Neural progenitor cell (in vitro differentiated cells): ENCODE measurements at places on chromosomes 7 and 10. TPM values are rescaled to one million over a fixed set of nuclear protein-coding genes. Genes with fewer than 3 reads are reported as not detected.
A peak's percentile ranks its signal among the peaks of the same experiment; 100 is the strongest.

- DNase-seq, result no peak
Measured at GRCh38 chr7:140655511-140656408, 15.1 kb upstream of the DENND2A start.

The LRRC4 gene
- 19.8 and 26.9 TPM in 2 replicates for total RNA-seq

- DNase-seq, result peak; percentile 3
Measured at GRCh38 chr7:13476881-13477444, 512.5 kb downstream of the ETV1 start.

- DNase-seq, result no peak
Measured at GRCh38 chr10:50541317-50541716, 82.4 kb downstream of the SGMS1 start.

The AVPI1 gene
- total RNA-seq, result 2.6 and 5.8 TPM in 2 replicates

DNA sequence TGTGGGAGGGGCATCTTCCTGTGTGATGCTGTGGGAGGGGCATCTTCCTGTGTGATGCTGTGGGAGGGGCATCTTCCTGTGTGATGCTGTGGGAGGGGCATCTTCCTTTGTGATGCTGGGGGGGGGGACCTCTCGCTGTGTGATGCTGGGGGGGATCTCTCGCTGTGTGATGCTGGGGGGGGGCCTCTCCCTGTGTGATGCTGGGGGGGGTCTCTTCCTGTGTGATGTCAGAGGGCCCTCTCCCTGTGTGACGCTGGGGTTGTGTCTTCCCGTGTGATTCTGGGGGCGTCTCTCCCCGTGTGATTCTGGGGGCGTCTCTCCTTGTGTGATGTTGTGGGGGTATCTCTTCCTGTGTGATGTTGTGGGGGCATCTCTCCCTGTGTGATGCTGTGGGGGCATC is 27.9 kb upstream of the DPYSL4 start:
- no peak for DNase-seq

DNA sequence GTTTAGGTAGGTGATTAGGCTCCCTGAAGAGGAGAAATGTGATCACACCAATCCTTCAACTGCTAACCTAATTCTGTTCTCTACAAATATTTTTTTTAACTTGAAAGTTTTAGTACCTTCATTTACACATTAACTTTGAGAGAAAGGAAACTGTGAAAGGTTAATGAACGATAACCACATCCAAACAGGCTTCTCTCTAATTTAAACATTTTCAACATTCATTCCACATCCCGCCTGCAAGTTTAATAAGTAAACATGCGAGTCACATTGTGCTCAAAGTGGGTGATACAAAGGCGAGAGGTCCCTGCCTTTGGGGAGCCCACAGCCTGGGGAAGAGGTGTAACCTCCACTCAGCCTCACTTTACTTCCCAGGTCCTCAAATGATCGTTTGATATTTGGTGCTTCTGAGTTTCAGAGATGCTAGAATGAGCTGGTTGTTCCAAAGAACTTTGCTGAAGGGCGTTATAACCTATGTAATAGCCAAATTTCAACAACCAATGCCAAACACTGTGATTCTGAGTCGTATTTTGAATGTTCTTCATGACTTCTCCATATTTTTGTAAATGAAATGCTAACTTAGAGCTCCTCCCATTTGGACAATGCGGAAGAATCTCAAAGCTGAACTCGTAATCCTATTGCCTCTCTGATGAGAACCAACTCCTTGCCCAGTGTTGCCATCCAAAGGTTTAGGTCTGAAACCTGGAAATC is 47.5 kb downstream of the DENND2A start:
- DNase-seq, result no peak

DNA sequence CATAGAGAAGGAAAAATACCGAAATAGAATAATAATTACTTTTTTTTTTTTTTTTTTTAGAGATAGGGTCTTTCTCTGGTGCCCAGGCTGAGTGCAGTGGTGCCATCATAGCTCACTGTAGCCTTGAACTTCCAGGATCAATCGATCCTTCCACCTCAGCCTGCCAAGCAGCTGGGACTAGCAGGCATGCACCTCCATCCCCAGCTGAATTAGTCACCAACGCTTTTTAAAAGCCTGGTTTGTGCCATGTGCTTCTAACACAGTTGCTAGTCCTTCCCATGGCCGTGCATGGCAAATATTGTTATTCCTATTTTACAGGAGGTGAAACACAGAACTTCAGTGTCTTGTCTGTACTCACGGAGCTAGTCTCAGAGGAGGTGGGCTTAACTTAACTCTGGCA is 23.2 kb downstream of the LYZL2 start:
- DNase-seq, result no peak

The HOGA1 gene
- 0.17 and 1.2 TPM in 2 replicates for total RNA-seq

The IDI2 gene
- total RNA-seq, result not detected in 2 replicates

GRCh38 chr10:50336140-50336539 is 84.8 kb upstream of the ASAH2 start:
- no peak for DNase-seq

DNA sequence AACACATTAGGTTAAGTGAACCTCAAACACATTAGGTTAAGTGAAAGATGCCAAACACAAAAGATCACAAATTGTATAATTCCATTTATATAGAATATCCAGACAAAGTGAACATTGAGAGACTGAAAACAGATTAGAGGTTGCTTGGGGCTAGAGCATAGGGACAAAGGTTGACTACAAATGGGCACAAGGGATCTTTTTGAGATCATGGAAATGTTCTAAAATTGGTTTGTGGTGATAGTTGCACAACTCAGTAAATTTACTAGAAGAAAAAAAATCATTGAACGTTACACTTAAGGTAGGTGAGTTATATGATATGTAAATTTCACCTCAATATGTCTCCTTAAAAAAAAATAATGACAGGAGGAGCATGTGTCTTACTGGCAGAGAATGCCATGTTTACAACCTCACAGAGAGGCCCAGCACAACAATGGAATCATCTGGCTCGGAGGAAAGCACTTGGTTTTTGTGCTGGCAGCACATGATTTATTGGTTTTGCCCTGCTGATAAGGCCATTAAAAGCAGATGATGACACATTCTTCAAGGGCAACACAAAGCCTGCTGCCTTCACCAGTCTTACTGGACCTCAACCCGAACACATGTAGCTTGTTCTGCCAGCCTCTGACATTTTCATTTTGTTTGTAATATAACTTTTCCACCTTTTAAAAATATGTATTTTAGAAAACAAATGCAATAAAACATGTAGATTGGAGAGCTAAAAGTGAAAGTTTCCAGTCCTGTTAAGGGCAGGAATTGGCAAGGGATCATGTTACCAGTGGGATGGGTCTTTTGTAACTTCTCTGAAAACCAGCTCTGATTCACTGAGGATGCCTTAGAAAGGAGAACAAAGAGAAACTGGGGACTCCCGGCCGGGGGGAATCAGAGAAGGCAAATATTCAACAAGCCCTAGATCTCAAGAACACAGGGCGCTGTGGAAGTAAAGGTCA is 11.9 kb upstream of the LMOD2 start:
- peak; percentile 83 for DNase-seq

The DDX50 gene
- 75.2 and 110 TPM in 2 replicates for total RNA-seq

DNA sequence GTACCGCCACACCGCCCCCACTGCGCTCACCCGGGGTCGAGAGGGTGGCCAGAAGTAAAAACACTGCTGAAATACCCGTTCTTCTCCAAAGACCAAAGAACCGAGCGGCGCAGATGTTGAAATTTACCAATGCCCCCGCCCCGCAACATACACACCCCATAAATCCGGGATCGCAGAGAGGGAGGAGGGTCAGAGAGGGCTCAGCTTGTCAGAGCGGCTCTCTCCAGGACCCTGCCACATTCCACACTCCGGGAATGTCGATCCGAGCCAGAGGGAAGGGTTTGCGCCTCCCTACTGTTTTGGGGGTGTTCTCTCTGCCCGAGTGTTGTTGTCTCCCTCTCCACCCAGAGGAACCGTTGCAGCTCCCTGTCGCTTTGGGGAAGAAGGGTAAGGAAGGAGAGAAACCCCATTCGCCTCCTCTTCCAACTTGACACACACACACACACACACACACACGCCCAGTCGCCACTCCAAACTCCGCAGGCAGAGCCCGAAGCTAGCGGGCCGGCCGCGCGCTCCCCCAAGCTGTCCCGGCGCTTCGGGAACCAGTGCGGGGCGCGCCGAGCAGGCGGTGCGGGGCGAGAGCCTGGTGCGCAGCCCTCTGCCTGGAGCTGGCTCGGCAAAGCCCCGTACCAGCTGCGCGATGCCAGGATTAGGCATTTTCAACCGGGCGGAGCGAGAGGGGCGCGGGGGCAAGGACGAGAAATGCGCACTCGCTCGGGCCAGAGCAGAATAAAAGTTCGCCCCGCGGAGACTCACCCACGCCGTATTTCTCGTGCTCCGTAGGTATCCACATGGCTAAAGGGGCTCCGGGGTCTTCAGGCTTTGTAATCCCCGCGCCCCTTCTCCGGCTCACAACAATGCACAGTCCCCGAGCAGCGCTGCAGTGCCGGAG is 609 bp downstream of the DOCK4 start:
- DNase-seq, result peak; percentile 83

- peak; percentile 62 for DNase-seq
Measured at GRCh38 chr10:61897671-61898434, 3.6 kb upstream of the ARID5B start.

DNA sequence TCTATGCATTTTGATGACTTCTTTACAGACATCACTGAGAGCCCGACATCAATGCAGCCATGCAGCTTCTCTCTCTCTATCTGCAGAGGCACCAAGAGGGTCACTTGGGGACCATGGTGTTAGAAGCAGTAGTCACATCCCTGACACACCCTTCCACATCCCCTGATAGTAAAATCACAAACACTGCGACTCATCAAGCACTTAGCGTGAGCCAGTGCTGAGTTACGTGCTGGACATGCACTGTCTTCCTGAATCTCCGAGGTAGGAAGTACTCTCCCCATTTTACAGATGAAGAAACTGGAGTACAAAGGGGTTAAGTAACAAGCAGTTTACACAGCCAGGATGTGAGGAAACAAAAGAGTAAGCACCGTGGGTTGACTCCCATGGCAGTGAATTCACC is 109.2 kb downstream of the OSBPL3 start:
- DNase-seq, result no peak

GRCh38 chr10:129871966-129872365 is 92.1 kb downstream of the EBF3 start:
- DNase-seq, result peak; percentile 41

DNA sequence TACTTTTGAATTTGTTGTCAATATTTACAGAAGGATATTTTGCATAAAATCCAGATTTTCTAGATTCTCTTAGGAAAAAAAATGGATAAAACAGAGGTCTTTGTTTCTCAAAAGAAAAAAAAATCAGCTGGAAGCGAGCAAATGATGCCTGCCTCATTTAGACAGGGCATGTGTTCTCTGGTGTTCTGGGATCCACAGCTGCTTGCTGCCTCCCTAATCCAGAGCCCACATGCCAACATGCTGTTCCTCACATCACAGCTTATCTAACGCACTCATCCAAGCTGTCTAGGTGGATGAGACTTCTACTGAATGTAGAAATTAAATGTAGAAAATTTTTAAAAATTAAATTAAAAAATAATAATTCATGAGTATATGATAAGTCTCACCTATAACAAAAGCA is 630.1 kb downstream of the SORCS1 start:
- DNase-seq, result no peak

DNA sequence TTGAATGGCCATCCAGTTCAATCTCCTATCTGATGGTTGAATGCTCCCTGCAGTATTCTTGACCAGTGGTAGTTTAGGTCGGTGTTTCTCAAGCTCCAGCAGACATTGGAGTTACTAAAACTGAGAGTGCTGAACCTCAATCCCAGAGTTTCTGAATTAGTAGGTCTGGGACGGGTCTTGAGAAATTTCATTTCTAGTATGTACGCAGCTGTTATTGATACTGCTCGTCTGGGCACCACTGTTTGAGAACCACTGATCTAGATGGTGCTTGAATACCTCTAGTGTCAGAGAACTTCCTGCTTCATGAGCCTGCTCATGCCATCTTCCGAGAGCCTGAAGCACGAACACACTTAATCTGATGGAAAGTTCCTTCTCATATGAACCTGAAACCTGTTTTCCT is 99.4 kb upstream of the CREB5 start:
- DNase-seq, result no peak

The CPN1 gene
- not detected in 2 replicates for total RNA-seq

The OR2A42 gene
- total RNA-seq, result 0.15 TPM in 1 of 2 replicates, not detected in the other

- DNase-seq, result no peak
Measured at GRCh38 chr7:87316097-87316700, 29.3 kb upstream of the CROT start.

DNA sequence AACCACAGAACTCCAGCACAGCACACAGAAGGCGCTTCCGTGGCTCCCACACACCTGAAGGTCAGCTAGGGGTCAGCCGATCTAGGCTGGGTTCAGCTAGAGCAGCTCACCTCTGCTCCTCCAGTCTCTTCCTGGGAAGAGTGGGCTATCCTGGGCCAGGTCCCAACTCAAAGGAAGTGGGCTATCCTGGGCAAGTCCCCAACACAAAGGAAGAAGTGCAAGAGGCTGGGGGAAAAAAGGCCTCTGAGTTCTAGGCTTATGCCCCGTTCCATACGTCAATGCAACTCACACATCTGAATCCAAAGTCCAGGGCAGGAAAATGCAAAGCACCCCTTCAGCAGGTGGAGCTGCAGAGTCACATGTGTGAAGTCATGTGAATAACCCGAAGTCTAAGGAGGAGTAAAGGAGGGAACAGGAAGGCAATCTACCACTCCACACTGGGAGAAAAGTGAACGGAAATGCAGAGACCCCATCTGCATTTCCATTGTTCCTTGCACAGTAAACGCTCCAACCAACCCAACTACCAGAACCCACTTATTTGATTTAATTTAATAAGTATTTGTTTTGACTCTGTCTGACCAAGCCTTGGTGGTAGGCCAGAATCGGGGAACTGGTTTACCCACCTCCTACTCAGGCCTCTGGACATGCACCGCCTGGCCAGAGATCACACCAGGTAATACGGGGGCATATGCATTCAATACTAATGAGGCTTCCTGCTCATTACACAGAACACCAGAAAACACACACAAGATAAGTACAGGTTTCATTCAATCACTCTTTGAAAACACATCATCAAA is 95.5 kb upstream of the RNF32 start:
- DNase-seq, result no peak

DNA sequence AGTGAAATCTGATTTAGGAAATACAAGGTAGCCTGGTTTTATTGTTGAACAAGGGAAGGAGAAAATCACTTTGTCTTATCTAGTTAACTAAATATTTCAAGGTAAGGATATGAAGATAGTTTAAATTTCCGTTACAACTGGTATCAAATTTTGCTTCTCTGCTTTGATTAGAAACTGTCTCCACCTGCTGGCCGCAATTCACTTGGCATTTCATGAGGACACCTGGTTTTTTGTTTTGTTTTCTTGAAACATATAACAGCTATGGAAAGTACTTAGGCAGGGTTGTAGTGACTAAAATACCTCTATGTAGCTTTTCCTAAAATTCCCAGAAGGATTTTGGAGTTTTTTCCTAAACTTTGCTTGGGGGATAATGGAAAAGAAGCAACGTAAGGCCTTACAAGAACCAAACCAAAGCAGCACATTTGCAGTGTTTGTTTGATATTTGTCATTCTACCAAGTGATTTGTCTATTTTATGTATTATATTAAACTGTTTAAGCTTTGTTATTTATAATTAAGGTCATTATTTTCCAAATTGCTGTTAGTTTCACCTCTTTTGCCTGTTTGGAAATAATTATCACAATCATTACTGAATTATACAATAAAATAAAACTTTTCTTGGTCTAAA is 73.6 kb downstream of the AHCYL2 start:
- DNase-seq, result peak; percentile 61

The TMEM225B gene
- 0.53 TPM in 1 of 2 replicates, not detected in the other for total RNA-seq

The ITPRID1 gene
- total RNA-seq, result not detected in 2 replicates

The TBXAS1 gene
- 1.5 TPM in 1 of 2 replicates, not detected in the other for total RNA-seq

The TUBB8 gene
- 1.9 and 4.3 TPM in 2 replicates for total RNA-seq
